ENCODE measurements at places on chromosomes 5 and 9.

- DNase-seq = no peak
Measured at GRCh38 chr5:38316544-38317224, 58.3 kb downstream of the EGFLAM start.

DNA sequence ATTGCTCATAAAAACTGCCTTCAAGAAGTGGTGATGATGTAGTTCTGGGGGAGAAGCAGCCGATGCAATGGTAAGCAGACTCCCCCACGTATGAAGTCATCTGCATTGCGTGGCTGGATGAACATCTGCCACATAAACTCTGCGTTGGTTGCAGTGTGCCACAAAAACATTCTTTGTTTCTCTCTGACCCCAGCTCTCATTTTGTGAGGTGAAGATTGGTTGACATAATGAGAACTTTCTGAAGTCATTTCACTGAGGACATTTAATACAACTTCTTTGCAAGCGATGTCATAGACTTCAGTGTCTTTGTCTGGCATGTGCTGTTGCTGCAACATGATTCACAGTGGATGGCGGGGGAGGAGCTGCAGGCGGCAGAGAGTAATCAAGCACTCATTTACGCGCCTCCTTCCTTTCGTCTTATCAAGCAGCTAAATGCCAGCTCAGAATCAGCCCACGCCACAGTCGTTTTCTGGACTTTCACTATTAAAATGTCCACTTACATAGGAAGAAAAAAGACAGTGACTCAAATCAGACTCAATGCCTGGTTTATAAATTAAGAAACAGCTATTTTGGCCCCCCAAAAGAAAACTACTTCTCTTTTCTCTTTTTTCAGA is 91.5 kb upstream of the NFIL3 start:
- no peak for DNase-seq

GRCh38 chr5:67303356-67303755 is 106.8 kb upstream of the CD180 start:
- DNase-seq = no peak

- no peak for DNase-seq
Measured at GRCh38 chr9:84966876-84967830, 297.6 kb downstream of the NTRK2 start.

GRCh38 chr9:120978987-120979386 is 52.4 kb upstream of the TRAF1 start:
- DNase-seq = no peak

GRCh38 chr9:127977884-127978647 is 2.7 kb downstream of the EEIG1 start:
- no peak for DNase-seq

DNA sequence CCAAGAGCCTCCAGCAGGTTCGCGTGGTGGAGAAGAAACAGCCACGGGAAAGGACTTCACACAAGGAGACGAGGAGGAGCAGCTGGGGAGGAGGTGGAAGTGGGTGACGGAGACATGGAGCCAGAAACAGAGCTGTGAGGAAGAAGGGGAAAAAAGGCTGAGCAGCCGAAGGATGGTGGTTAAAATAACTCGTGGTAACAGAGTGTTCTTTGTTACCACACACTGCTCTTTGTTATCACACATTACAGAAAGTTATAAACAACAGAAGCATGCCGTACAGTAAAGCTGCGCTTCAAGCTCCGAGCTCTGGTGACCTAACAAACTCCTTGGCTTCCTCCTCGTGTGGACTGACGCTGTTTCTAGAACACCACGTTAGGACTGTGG is 215.4 kb downstream of the GLIS3 start:
- DNase-seq = no peak

- peak; percentile 80 for DNase-seq
Measured at GRCh38 chr5:56759521-56760216, 55.7 kb upstream of the MAP3K1 start.

DNA sequence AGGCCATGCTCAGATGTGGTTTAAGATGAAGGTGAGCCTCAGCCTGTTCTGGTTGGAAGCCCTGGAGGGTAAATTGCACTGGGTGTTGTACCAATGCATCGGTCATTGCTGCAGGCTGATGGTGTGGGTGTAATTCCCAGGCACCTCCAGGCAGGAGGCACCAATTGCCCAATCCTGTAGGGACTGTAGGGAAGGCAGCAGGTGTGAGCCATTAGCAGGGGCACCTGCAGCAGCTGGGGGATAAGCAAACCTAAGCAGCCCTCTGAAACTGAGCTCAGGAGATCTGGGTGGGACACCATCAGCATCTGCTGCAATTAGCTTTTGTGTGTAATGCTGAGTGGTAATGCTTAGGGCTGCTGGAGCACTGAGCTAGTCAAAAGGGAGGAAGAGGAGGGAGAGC is 190.1 kb upstream of the TBC1D2 start:
- no peak for DNase-seq

GRCh38 chr5:173718469-173718868 is 102.0 kb upstream of the BOD1 start:
- no peak for DNase-seq

DNA sequence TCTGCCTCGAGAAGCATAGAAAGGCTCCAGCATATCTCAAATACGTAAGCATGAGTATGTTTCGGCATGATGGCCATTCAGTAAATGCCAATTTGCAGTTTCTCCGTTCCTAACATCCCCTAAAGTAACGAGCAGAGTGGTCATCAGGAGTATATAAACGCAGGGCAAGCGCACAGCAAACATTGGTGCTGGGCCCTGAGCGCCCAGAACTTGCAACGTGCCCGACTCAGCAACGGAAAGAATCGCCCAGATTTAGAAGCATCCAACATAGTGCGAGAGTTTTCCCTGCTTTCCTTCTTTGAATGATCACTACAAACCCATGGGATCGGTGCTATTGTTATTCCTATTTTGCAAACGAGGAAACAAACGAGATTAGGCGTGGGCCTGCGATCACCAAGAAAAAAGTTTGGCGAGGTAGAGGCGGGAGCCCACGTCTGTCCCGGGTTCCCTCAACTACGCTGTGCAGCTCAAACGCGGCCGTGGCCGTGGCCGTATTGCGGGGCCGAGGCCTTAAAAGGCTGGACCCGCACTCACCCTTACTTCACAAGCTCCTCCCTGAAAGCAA is 505 bp downstream of the RPS14 start:
- no peak for DNase-seq

- peak; percentile 28 for DNase-seq
Measured at GRCh38 chr9:134216961-134217360, 52.6 kb upstream of the RNU6ATAC start.

DNA sequence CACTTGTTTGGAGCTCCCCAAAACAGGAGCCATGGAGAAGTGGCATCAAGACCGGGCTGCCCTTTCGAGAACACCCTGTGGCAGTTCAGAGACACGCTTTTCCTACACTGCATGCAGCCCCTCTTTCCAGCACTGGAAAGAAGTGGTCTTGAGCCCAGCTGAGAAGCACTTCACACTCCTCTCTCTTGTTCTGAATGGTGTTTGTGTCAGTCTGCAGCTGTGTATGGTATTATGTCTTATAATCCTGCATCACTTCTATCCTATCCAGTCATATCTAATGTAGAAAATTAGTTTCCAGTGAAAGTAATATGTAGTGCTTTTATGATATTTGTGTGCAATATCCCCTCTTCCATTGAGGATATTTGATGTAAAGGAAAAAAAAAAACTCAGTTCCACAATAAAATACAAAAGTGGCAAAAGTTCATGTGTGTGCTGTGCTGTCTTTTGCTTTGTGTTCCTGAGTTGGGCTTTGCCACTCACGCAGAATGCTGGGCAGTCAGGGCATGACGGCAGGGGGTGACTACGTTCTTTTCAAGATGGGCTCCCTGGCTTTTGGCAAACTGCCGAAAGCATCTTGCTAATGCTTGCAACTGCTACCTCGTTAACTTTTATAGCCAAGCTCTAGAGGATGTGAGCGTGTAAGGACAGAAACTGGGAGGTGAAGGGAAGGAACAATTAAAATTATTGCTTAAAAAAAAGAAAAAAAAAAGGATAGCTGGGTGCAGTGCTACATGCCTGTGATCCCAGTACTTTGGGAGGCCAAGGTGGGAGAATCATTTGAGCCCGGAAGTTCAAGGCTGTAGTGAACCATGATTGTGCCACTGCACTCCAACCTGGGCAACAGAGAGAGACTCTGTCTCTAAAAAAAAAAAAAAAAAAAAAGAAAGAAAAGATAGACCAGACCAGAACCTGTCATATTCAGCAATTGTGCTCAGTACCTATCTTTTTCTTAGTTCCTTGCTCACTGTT is 102.2 kb downstream of the MAP1B start:
- DNase-seq = no peak

DNA sequence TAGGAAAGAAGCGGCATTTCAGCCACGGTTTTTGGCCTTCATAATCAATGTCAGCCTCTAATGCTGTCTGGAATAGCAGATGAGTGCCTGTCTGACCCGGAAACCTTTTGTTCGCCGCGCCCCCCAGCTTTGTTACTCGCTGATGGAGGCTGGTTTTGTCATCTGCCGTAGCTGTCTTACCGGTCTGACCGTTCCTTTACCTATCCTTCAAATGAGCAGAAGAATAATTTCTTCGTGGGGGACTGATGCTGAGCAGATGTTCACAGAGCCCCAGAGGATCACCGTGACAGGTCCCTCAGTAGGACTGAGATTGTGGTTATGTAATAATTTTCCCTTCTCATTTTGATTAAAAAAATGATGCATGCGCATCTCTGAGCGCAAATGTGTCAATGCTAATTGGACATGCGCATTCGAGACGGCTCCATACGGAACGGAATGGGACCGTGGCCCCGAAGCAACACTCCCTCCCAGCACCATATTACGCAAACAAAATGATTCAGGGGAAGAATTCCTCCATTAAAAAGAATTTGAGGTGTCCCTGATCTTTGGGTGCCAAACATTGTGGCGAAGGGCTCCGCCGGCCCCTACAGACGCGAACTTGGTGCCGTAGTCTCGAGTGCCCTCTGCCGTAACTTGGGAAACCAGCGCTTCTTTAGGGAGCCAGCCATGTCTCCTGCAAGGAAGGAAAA is 27.6 kb downstream of the TLX3 start:
- peak; percentile 49 for DNase-seq

DNA sequence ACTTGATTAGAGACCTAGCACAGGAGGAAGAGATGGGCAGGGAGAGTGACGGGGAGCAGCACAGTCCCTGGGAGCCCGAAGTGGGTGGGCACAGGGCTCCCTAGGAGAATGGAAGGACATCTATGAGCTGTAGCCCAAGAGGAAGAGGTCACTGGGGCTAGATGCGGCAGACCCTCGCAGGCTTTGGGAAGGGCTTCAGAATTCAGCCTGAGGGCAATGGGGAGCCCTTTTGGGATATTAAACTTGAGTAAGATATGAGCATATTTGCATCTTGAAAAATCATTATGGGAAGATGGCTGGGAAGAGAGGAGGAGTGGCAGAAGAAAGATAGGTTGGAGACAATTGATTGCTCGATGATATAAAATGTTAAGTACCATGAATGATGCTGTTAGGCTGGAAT is 48.9 kb upstream of the IL17B start:
- DNase-seq = no peak

GRCh38 chr5:160769301-160769700 is 82.7 kb downstream of the ATP10B start:
- DNase-seq = no peak

- peak; percentile 74 for DNase-seq
Measured at GRCh38 chr9:137281345-137282116, 4.0 kb downstream of the TOR4A start.

DNA sequence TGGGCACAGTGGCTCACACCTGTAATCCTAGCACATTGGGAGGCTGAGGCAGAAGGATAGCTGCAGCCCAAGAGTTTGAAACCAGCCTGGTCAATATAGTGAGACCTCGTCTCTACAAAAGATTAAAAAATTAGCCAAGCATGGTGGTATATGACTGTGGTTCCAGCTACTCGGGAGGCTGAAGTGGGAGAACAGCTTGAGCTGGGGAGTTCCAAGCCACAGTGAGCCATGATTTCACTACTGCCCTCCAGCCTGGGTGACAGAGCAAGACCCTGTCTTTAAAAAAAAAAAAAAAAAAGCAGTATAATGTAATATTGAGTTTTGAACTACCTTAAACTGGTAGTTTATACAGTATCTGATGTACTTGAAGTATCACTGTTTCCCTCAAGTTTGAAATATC is 358.4 kb downstream of the EBF1 start:
- no peak for DNase-seq

- DNase-seq = no peak
Measured at GRCh38 chr9:136255166-136255538, 9.5 kb upstream of the QSOX2 start.

DNA sequence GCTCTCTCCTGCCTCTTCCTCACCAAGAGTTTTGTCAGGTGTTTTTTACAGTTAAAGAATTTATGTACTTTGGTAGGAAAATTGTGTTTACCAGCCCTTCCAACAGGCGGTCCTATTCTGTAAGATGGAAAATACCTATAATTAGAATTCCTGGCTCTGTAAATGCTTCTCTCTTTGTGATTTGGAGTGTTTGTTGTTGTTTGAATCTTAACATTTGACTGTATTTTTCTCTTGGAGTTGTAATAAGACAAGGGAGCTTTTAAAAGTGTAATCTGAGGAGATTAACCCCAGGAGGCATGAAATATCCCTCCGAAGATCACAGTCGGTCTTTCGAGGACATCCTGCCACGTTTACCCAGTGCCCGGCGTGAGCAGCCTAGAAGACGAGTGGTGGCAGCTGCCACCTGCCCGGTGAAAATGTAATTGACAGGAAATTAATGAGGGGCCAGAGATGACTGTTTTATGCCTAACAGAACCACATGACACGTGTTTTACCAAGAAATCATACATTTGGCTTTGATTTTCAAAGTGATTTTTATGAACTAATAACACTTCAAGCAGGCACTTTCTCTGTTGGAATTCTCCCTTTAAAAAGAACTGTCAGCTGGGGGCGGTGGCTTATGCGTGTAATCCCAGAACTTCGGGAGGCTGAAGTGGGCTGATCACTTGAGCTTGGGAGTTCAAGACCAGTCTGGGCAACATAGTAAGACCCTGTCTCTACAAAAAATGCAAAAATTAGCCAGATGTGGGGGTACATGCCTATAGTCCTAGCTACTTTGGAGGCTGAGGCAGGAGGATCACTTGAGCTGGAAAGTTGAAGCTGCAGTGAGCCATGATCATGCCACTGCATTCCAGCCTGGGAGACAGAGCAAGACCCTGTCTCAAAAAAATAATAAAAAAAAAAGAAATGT is 20.0 kb downstream of the ANKRD33B start:
- peak; percentile 60 for DNase-seq

- no peak for DNase-seq
Measured at GRCh38 chr9:106697390-106697749, 165.6 kb upstream of the ZNF462 start.

- no peak for DNase-seq
Measured at GRCh38 chr5:107289030-107289714, 381.6 kb downstream of the EFNA5 start.

DNA sequence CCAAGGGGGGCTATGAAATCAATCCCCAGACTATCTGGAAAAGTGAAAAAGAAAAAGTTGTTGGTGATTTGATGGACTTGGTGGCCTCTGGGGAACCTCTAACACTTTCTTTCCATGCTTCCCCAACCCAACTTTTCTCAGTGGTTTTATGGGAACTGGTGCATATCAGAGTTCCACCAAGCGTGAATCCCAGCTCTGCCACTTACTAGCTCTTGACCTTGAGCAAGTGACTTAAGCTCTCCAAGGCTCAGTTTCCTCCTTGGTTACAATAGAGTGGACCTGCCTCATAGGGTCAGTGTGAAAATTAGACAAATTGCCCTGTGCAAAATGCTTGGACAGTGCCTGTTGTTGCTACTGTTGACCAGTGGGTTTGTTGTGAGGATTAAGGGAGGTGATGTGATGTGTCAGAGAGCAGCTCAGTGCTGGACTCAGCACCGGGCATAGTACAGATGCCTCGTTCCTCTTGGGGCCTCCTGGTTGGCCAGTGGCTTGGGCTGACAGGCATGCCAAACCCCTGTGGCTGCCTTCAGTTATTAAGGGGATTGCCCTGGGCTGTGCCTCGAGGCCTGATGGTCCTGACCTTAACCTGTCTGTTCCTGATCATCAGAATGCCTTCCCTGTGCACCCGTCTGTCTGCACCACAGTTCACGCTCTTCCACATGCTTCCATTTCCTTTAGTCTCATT is 49.3 kb downstream of the COL15A1 start:
- no peak for DNase-seq

All from spleen (tissue), 13 donors.